ENCODE measurements at places on chromosomes 2 and 18. TPM values are rescaled to one million over a fixed set of nuclear protein-coding genes. Genes with fewer than 3 reads are reported as not detected.

HSPE1 gene
- 333 TPM for total RNA-seq

RETREG2 gene
- 50.2 TPM for total RNA-seq

RNF152 gene
- 2.6 TPM for total RNA-seq

SMYD5 gene
- total RNA-seq = 46.7 TPM

UGT1A4 gene
- total RNA-seq = not detected

RELCH gene
- total RNA-seq = 25.3 TPM

ZNF892 gene
- 10.8 TPM for total RNA-seq

G6PC2 gene
- not detected for total RNA-seq

CHRNA1 gene
- total RNA-seq = not detected

MOB4 gene
- total RNA-seq = 40.8 TPM

MDH1B gene
- total RNA-seq = 1.6 TPM

FBXO48 gene
- 1.3 TPM for total RNA-seq

EFHD1 gene
- 6.8 TPM for total RNA-seq

TNFRSF11A gene
- total RNA-seq = 4.7 TPM

BCL11A gene
- total RNA-seq = 45.0 TPM

GALR1 gene
- 0.07 TPM for total RNA-seq

SPEG gene
- total RNA-seq = 57.8 TPM

ZSWIM2 gene
- not detected for total RNA-seq

GALNT13 gene
- 8.8 TPM for total RNA-seq

GREB1 gene
- total RNA-seq = 31.9 TPM

CHST10 gene
- 24.4 TPM for total RNA-seq

TMEM87B gene
- 12.5 TPM for total RNA-seq

TGFA gene
- total RNA-seq = 3.0 TPM

GALNT3 gene
- 20.5 TPM for total RNA-seq

VRK2 gene
- 20.1 TPM for total RNA-seq

ALPG gene
- 0.94 TPM for total RNA-seq

ANKRD62 gene
- total RNA-seq = not detected

FECH gene
- total RNA-seq = 21.8 TPM

RAB6C gene
- total RNA-seq = 0.07 TPM

Measured in WTC11 (cell line).